ENCODE measurements at places on chromosomes 5 and 9.

DNA sequence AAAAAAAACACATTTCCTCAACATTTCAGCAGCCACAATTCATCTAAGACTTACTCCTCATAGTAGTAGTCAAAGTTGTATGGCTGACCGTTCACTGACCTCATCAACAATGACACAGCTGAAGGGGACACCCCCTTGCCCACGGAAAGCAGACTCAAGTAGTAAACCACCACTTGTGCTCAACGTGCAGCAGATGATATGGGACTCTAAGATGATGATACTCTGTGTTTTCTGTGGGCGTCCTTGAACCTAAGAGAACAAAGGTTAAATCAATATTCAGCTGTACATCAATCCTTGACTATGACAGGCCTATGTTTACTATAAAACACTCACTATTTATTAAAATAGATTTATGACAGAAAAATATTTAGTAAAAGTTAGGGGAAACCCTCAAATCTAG lies 71.6 kb downstream of the SETX start:
- DNase-seq: no peak

DNA sequence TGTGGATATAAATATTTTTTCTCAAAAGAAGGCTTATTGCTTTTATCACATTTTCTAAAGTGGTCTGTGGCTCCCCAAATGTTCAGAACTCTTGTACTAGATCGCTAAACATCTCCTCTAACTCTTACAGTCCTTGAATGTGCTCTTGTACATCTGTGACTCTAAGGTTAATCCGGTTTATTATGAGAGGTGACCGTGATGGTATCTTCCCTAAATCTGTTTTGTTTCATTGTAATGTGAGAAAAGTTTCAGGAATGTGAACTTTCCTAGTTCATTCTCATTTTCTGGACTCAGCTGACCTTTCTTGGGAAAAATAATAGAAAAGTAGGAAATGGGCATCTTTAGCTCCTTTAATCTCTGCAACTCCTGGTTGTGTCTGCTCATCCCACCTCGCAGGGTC lies 94.5 kb upstream of the CD180 start:
- no peak for DNase-seq

GRCh38 chr5:15966066-15966640 lies 213.4 kb downstream of the MARCHF11 start:
- DNase-seq: no peak

- DNase-seq: no peak
Observed at GRCh38 chr9:6961845-6962522, 204.2 kb downstream of the KDM4C start.

DNA sequence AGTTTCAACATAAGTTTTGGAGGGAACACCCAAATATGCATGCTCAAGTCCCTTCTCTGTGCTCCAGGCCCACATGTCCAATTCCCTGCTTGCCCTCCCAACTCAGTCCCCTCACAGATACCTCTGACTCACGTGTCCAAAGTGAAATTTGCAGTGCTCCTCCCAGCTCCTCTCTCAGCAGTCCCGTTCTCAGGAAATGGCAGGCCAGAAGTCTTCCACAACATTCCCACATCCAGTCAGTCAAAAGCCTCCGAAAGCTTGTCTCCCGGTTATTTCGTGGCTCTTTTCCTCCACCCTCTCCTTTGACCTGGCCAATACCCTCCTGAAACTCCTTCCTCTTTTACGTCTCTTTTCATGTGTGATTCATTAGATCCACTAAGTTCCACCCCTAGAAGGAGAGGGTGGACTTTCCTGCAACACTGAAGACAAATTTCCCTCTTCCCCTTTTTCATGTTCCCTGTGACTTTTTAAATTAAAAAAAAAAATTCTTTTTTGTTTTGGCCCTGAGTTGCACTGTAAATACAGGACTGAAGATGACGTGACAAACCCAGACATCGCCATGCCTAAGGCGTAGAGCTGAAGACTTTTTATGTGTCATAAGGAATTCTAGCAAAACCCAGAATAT lies 12.8 kb upstream of the MGAT1 start:
- DNase-seq: no peak

DNA sequence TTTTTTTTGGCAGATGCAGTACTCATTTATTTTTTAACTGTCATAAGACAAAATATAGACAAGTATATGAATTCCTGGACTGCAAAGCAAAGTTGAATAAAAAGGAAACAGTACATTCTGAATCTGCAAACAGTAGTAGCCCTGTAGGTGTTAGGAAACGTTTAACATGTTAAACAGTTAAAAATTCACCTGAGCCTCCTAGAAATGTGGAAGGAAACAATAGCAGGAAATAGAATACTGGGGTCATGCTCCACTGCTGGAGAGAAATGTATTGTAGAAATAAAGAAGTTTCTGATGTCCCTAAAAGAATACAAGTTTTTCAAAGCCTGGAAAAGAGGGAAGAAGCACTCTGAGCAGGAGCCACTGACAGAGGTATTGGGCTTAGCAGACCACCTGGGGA lies 866.0 kb downstream of the PTPRD start:
- DNase-seq: no peak
